ENCODE measurements at places on chromosomes 12 and 14. TPM values are rescaled to one million over a fixed set of nuclear protein-coding genes. Genes with fewer than 3 reads are reported as not detected.

Gene LALBA
- not detected for total RNA-seq

Gene RACGAP1
- 59.4 TPM for total RNA-seq

- no peak for DNase-seq
- no peak overlapping the region for H3K27ac ChIP-seq
- no peaks in the 10 kb centered on the region for H3K27me3 ChIP-seq
- H3K4me3 ChIP-seq, result no peak overlapping the region
Observed at GRCh38 chr12:15863372-15863771, 18.8 kb upstream of the STRAP start.

GRCh38 chr12:121649819-121650353 is 19.6 kb downstream of the MORN3 start:
- H3K36me3 ChIP-seq, result peaks cover 4% of the 10 kb centered on the region
- H3K27ac ChIP-seq, result no peak overlapping the region
- H3K4me3 ChIP-seq, result no peak overlapping the region
- no peaks in the 10 kb centered on the region for H3K27me3 ChIP-seq
- DNase-seq, result no peak
- H3K4me1 ChIP-seq, result no peaks in the 10 kb centered on the region
